IPS DF 19.7 (cell line): ENCODE measurements at places on chromosomes 11 and 22.

- no peak for DNase-seq
Measured at GRCh38 chr11:12102588-12103410, 7.6 kb upstream of the MICAL2 start.

- DNase-seq = no peak
Measured at GRCh38 chr11:125923012-125923579, 18.8 kb downstream of the DDX25 start.

DNA sequence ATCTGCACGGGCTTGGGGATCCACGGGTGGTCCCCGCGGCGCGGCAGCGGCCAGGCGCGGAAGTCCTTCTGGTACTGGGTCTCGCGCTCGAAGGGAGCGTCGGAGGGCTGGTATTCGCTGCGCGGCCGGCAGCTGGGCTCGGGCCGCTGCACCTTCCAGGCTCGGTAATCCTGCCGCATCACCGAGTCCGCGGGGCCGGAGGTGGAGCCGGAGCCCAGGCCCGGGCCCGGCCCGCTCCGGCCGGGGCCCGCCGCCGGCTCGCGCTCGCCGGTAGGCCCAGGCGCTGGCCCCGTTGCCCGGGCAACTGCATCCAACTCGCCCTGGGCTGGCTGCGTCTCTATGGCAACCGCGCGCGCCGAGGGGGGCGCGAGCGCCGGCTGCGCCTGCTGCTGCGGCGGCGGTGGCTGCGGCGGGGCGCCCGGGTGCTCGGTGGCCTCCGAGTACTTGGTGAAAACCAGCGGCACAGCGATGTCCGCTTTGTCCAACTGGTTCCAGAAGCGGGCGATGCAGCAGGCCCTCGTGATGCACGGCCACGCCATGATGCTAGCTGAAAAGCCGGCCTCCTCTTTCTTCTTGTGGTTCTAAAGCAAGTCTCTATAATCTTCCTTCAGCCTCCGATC, 897 bp downstream of the MAP6 start:
- DNase-seq = no peak

GRCh38 chr22:50193621-50194020, 7.2 kb upstream of the SELENOO start:
- DNase-seq = no peak

GRCh38 chr22:40443732-40444131, 73.3 kb downstream of the SGSM3 start:
- DNase-seq = no peak

DNA sequence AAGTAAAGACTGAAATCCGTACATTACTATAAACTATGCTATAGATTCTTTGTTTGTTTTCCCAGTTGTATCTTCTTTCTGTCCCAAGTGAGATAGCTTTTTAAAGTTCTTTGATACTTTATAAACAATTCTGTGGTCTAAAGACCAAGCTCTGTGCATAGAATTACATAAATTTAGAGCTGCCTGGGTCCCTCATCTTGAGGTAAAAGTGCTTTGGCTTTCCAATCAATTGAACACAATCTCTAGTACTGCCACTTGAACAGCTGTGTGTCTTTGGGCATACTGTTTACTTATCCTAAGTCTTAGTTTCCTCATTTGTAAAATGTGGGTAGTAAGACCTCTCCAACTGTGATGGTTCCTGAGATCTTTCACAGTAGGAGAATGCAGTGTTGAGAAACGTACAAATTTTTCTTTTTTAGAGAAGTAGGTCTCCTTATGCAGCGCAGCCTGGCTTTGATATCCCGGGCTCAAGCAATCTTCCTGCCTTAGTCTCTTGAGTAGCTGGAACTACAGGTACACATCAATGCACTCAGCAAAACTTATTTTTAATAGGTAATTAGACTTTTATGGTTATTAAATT, 2.5 kb upstream of the EED start:
- DNase-seq = no peak

DNA sequence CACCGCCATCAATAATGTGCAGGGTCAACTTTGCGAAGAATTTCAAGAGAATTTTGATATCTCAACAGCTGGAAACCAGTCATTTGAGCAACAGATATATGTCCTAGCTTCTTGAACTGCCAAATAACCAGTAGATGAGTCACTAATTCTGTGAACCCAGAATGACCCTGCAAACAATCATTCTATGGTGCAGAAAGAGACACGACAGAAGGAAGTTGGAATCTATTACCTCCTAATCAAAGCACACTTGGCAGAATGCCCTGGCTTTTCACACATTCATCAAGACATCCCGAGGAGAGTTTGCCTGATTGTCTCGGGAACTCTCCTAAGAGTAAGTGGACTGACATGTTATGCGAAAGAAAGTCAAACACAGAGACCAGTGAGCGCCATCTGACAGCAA, 621.1 kb downstream of the OPCML start:
- DNase-seq = no peak

GRCh38 chr11:65793625-65794400, 7.0 kb downstream of the OVOL1 start:
- no peak for DNase-seq

GRCh38 chr11:72553706-72554105, 119.4 kb upstream of the CLPB start:
- DNase-seq = no peak

DNA sequence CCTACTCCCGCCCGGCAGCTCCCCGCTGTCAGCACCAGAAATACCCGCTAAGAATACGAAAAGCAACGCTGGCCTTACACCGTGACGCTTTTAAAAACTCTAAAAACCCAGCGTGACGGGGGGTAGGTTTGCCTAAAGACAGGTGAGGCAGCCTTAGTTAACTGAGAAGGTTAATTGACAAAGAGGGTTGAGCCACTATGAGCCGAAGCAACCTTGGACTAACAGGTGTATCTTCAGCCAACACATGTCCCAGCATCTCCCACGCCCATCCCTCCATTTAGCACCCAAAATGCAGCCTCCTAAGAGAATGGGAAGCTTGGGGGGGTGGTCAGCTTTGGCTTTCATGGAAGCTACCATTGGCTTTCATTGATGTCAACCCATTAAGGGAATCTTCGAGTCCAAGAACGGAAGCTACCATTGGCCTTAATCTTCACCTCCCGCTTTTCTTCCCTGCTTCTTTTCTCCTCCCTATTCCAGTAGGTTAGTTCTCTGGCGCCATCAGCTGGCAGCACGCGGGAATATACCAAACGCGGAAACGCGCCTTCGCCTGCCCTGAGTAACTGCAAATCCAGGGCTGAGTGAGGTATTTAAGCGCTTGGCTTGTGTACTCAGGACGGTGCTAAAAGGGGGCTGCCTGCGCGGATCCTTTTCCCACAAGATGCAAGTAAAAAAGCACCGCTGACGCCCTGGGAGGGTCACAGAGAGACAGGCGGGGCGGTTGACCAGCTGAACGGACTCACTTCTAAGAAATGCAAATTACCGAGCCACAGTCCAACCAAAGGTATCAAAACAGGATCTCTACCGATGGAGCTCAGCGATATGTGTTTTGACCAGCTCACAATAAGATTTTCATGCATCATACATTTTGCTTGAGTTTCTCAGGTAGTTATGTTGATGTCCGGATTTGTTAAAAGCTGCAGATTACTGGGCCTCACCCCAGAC, 38.5 kb upstream of the GLYATL1 start:
- peak; percentile 94 for DNase-seq

- no peak for DNase-seq
Measured at GRCh38 chr11:129768356-129768755, 47.3 kb upstream of the TMEM45B start.

GRCh38 chr11:111635706-111636045, 33.4 kb downstream of the SIK2 start:
- DNase-seq = no peak

- no peak for DNase-seq
Measured at GRCh38 chr11:10762185-10762584, 11.1 kb downstream of the CTR9 start.

DNA sequence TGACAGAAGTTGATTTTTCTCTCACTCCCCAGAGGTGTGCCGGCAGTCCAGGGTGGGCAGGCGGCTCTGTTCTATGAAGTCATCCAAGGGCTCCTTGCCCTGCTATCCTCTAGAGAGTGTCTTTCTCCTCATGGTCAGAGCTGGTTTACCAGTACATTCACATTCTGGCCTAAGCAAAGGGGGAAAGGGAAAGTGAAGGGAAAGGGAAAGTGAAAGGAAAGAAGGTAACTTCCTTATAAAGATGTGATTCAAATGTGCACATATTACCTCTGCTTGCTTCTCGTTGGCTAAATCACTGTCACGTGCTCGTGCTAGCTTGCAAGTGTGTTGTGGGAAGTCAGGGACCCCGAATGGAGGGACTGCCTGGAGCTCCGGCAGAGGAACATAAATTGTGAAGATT, 2.9 kb upstream of the HTATIP2 start:
- no peak for DNase-seq

DNA sequence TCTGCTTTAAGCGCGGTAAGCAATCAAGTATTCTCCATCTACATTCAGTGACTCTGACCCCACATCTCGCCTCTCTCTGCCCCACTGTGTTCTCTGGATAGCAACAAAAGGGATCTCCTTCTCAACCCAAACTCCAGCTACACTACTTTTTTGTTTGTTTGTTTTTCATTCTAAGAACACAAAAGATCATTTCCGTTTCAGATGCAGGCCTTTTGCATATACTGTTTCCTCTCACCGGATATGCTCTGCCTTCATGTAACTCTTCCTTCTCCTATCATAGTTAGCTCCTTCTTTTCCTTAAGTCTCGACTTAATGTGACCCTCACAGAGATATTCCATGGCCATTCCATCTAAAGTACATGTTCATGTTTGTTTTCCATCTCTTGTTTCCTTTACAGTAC, 179.8 kb upstream of the MTMR2 start:
- DNase-seq = no peak

GRCh38 chr11:86115542-86116385, 46.9 kb upstream of the PICALM start:
- DNase-seq = no peak

- no peak for DNase-seq
Measured at GRCh38 chr11:71364176-71364671, 84.0 kb downstream of the DHCR7 start.

DNA sequence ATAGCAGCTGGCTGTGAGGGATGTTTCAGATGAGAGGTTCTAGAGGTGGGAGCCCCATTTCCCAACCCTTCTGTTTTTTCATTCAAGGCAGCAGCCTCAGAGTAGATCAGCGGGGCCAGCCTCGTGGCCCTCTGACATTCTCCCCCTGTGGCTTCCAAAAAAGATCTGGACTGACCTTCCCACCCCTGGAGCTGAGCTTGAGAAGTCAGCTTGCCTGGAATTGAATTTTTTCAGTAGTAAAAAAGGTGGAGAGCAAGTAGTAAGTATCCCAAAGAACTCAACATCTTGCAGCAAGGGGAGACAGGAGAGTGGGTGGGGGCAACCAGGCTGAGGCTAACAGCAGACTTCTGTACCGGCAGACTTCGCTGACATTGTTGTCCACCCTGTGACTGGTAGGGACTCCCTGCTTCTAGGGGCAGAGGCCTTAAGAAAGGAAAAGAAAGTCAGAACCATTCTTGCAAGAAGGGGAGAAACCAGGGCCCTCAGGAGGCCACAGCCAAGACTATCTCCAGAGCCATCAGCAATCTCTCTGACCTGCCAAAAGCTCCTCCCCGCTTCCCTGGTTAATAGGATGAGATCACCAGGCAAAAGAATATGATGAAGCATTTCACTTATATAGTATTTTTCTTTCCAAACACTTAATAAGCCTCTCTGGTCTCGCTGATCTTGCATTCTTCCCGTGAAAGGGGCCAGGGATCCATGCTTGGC, 2.0 kb upstream of the GRIK4 start:
- DNase-seq = no peak

GRCh38 chr11:93587858-93588581, 44.8 kb upstream of the SMCO4 start:
- DNase-seq = no peak

DNA sequence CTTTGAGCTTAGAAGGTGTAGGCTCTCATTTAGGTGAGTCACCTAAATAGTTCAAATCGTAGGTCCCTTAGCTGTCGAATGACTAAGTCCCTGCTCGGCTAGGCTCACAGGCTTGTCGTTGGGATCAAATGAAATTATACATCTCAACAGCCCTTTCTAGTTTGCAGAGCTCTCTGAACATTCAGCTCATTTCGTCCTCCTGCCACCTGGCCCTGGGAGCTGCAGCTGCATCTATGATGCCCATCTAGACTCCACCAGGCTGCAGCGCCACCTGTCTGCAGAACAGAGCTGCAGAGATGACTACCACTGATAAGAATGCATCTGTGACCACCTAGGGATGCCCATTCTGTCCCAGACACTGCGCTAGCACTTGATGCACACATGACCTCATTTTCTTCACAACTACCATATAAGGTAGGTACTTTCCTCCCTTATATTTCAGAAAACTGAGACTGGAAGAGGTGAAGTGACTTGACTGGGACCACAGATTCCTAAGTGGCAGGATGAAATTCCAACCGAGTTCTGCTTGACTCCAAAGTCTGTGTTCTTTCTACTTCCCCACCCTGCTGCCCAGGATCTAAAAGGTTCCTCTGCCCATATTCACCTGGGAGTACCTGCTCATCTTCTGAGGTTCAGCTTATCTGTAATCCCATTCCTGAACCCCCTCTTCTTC, 141.1 kb upstream of the NARS2 start:
- DNase-seq = peak; percentile 56

GRCh38 chr11:48111891-48112290, 104.7 kb upstream of the OR4B1 start:
- DNase-seq = no peak

- no peak for DNase-seq
Measured at GRCh38 chr11:47192111-47192510, 5.9 kb upstream of the PACSIN3 start.

DNA sequence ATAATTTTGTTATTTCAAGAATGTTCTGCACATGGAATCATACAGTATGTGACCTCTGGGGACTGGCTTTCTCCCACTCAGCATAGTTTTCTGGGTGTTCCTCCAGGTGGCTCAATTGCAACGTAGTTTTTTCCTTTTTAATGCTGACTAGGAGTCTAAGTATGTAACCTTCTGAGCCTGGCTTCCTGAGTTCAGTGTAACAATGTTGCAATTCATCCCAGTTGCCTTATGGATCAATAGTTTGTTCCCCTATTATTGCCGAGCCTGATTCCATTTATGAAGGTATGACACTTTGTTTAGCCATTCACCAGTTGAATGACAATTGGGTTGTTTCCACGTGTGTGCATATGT, 128.3 kb downstream of the CRYBB2 start:
- DNase-seq = no peak

- no peak for DNase-seq
Measured at GRCh38 chr11:102497061-102497460, 33.5 kb downstream of the MMP7 start.

DNA sequence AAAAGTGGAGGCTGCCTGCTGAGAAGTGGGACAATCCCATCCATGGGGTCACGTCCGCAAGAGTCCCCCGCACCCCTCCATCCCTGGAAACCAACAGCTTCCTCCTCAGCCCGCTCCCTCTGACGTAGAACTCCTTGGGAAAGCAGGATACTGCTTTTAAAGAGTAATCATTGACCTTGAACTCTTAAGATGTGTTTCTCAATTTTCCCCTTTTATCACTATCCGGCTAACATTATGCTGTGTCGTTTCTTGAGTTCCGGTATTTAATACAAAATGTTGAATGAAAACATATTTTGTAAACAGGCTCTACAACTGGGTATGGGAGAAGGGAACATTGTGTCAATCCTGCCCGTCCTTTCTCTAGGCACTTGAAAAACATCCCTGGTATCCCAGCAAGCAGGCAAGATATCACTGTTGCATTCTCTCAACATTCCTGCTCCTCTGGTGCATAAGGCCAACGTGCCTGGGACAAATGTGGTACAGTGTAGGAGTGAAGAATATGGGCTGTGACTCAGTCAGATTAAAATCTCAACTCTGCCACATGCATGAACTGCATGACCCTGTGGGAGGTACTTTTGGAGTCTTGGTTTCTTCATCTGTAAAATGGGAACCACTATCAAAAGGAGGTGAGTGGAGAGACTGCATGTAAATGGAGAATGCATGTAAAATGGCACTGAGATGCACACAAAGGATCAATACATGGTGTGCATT, 52.8 kb downstream of the WT1 start:
- no peak for DNase-seq

GRCh38 chr11:10931761-10932670, 74.2 kb upstream of the ZBED5 start:
- no peak for DNase-seq
